ENCODE measurements at places on chromosomes 6 and 20. TPM values are rescaled to one million over a fixed set of nuclear protein-coding genes. Genes with fewer than 3 reads are reported as not detected.

The TP53TG5 gene
- total RNA-seq = not detected

The HCRTR2 gene
- total RNA-seq = not detected

The SLC13A3 gene
- total RNA-seq = 1.5 TPM

The IL17F gene
- total RNA-seq = not detected

The SYNDIG1 gene
- 0.68 TPM for total RNA-seq

The ELOVL4 gene
- total RNA-seq = 7.7 TPM

The DXO gene
- 13.5 TPM for total RNA-seq

Measured in pericardium fibroblast (primary cell).